Stimulated activated CD4-positive, alpha-beta T cell treated with anti-CD3 and anti-CD28 coated beads, Interleukin-1b, Interleukin-23, amount 100 ng/mL, for 1 hour (primary cell): ENCODE measurements at places on chromosomes 5 and 9.

- no peak for DNase-seq
These were observed 70.7 kb upstream of the RNF38 start for GRCh38 chr9:36470643-36471290.

- DNase-seq: no peak
These were observed 34.0 kb downstream of the PTPN3 start for GRCh38 chr9:109463924-109464625.

GRCh38 chr9:134534661-134535080 is 106.9 kb upstream of the COL5A1 start:
- no peak for DNase-seq

GRCh38 chr5:95725937-95726810 is 5.0 kb upstream of the RHOBTB3 start:
- DNase-seq: no peak

- no peak for DNase-seq
These were observed 8.9 kb downstream of the OTP start for GRCh38 chr5:77629509-77630113.

DNA sequence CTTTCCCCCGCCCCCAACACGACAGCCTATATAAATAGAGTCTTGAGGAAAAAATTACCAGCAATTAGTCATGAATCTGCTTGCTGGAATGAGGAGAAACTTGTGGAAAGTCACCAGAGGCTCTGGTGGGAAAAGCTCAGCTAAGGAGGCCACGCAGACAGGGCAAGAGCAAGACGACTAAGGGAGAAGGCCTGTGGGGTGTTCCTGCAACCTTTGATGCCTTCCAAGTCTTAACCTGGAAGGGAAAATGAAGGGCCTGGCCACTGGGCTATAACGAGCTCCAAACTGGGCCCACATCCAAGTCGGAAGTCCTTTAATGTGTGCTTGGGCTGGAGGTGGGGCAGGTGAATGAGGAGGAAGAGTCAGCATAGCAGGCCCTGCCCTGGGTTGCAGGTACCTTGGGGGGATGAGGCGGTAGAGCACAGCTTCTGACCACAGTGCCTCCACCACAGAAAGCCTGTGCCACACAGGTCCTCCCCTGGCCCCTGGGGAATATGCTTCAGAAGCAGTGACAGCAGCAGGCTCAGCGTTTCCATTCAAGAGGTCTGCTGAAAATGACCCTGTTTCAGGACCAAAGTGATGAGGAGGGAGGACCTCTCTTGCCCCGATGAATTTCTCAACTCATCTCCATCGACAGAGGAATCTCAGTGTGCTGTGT is 92.8 kb upstream of the LRRTM2 start:
- no peak for DNase-seq

DNA sequence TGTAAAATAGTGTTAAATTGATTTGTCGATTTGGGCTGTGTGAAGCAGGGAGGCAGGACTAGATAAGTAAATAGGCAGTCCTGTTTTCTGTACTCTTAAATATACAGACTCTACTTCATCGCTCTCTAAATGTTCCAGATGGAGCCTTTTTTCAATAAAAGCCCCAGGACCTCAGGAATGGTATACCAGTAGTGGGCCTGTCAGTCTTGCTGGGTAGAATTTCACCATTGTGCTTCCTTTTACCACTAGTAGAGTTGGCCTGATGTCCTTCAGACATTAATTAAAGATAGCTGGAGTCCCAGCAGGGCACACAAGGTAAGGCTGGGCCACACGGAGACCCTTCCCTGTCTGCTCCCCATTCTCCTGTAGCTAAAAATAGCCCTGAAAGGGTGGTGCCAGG is 6.0 kb downstream of the SNX18 start:
- DNase-seq: no peak

DNA sequence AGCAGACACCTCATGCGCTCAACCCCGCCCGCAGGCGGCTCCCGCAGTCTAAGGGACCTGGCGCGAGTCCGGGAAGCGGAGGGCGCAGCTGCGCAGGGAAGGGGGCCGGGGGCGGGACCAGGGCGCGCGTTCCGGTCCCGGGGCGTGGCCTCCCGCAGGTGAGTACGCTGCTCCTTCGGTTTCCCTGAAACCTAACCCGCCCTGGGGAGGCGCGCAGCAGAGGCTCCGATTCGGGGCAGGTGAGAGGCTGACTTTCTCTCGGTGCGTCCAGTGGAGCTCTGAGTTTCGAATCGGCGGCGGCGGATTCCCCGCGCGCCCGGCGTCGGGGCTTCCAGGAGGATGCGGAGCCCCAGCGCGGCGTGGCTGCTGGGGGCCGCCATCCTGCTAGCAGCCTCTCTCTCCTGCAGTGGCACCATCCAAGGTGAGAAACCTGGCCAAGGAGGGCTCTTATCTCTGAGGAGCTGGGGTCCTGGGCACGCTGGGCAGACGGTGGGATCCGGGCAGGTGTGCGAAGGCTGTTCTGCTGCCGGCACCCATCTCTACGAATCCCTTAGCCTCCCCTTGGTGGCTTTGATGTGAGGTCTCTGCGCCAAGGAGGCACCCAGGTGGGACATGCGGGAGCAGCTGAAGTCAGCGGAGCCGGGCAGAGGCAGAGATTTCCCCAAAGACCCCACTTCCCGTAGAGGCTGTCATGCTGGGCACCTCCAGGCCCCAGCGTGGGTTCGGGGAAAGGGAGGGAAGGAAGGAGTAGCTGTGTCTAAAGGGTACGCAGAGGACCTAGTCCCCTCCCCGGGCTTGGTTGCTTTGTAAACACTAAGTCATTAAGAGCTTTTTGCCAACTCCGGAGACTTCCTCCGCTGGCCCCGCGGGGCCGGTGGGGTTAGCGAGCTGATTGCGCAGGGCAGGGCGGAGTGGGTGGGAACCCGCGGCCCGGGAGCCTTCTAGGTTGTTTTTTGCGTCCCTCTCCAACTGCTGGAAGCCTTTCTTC is at the start of gene F2RL1:
TSS of gene F2RL1 (plus strand) at position 187 of the 988 bp plus-strand sequence. CDS start at position 340, 153 bp downstream.
- DNase-seq: peak; percentile 31

DNA sequence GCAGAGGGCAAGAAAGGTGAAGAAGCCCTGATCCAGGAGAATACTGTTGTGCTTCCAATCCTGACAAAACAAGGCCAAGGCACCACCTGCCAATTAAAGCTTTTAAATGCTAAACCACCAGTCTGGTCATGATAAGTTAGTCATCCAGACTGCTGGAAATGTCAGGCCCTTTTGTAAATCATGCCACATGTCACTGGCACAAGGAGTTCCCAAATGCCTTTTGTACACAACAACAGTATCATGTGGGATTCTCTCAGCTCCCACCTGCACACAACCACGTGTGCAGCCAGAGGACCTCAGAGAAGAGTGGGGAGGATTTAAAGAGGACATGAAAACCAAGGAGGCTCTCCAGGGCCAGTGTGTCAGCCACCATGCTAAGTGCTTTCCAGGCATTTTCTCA is 99.3 kb downstream of the CDK5RAP2 start:
- no peak for DNase-seq

GRCh38 chr9:125649315-125649714 is 57.7 kb downstream of the MAPKAP1 start:
- DNase-seq: no peak

DNA sequence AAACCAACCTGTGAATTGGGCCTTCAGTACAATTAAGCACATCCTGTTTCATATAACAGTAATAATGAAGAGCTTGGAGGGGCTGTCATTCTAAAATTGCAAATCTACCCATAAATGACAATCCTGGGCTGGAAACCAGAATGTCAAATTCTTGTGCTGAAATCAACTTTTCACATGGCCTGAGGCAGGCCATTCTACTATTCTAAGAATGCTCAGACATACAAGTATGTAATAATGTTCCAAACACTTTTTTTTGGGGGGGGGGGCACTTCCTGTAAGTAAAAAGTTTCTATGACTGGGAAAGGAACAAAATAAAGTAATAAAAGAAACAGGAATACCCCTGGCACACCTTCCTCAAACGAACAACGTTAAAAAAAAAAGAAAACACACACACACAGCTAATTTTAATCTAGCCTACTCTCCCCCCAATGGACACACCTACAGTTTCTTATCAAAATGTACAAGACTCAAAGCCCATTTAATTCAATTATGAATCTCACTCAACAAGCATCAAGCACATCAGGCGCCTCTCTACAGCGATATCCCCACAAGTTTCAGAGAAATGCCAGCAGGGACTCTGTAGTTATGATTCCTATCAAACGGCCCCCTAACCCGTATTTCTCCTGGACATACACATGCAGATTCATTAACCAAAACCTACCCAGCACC is 1.4 kb downstream of the ETF1 start:
- DNase-seq: no peak
